ENCODE measurements at places on chromosomes 11 and 22.
A peak's percentile ranks its signal among the peaks of the same experiment; 100 is the strongest.

DNA sequence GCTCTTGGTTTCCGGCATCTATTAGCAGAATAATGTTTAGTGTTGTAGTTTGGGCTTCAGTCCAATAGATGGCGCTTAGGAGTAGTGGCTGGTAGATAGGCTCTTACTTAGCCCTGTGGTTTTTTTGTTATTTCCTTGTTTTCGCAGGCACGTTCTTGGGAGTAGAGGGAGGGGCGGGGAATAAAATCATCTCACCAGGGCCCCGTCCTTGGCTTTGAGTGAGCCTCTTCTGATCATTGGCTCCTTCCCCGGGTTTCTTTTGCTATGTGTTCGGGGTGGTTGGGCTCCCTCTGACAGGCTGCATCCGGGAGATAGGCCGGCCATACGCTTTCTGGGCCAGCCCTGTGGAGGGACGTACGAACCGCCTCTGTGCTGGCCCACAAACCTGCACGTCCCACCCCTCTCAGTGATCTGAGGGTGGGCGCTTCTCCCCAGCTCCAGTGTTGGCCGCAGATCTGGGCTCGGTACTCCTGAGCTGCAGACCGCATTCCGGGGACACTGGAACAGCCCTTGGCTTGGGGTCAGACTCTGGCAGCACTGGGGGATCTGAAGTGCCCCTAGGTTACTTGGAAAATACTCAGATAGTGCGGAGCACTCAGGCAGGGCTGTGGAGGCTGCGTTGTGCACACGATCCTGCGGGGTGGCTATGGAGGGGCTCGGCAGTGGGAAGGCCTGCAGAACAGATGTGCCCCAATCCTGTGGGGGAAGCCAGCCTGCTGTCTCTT is 217.0 kb downstream of the DYNC2H1 start:
- peak; percentile 57 for DNase-seq

DNA sequence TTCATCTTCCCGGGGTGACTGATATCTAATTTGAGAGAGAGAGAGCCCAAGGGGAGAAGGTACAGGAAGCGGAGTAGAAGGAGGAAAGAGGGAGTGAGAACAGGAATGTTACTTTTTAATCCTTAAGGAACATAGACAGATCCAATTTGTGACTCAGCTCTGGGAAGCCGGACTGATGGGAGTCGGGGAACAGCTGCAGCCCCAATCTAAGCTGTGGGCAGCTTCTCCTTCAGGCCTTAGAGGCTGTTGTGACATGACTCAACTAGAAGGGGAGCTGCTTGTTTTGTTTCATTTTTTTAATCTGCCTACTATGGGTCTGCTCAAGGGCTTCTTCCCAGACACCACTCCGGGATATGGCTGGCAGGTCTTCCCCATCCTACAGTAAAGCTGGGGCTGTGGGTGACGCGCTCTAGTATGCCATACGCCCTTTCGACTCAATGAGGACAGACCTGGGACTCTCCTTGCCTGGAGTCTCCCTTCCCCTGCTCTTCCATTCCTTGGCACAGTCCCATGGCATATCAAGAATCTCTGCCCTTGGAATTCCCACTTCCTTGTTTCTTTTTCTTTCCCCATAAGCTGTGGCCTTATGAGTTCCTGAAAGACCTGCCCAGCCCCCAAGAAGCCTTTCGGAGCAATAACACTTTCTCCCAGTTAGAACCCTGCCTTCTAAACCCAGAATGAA is 103.3 kb upstream of the AKIP1 start:
- no peak for DNase-seq

DNA sequence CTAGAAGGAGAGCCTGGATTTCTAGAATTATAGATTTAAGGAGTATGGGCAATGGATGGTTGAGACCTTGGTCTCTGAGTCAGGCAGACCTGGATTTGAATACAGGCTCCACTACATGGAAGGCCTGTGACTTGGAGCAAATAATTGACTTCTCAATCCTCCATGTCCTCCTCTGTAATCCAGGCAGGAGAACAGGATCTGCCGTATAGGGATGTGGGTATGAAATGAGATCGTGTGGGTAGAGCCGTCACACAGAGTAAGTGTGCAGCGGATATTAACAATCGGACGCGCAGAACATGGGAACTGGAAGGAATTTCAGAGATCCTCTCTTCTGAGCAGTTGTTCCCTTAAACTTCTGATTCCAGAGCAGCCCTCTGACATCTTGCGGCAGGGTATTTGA is 11.5 kb upstream of the TMPRSS13 start:
- DNase-seq, result no peak

DNA sequence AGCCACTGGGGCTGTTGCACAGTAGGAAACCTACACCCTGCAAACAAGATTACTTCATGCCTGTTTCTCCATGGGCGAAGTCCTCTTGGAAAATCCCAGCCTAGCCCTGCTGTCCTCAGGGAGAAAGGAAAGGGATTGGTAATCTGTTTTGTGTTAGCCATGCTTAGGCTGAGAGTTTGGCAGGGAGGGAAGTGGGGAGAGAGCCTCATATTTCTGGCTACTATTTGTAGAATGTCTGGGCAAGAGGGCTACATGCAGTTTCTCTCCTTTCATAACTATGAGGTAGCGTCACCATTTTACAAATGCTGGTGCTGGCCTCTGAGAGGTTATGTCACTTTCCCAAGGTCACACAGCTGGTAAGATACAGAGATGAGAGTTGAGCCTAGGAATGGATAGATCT is 737 bp upstream of the MFRP start:
- DNase-seq, result no peak

- DNase-seq, result no peak
These were observed 44.9 kb downstream of the ARHGAP8 start for GRCh38 chr22:44797181-44797725.

GRCh38 chr11:133082453-133082781 is 449.9 kb downstream of the OPCML start:
- DNase-seq, result no peak

DNA sequence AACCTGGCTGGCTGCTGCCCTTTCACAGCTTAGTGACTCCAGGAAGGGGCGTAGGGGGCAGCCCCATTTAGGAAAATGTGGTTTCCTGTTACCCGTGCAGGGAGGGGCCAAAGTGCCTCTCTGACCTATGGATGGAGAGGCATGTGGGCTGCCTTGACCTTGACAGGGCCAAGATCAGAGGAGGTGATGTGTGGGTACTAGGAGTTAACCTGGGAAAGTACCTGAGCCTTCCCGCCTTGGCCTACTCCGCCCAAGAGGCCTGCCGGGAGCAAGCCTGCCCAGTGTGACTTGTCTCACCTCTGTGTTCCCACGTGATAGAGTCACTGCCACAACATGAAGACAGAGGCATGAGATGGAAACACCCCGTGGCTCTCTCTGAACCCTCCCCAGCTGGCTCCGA is 33.4 kb downstream of the GRAMD4 start:
- no peak for DNase-seq

GRCh38 chr11:65488273-65489034 is 10.4 kb upstream of the MALAT1 start:
- DNase-seq, result no peak

DNA sequence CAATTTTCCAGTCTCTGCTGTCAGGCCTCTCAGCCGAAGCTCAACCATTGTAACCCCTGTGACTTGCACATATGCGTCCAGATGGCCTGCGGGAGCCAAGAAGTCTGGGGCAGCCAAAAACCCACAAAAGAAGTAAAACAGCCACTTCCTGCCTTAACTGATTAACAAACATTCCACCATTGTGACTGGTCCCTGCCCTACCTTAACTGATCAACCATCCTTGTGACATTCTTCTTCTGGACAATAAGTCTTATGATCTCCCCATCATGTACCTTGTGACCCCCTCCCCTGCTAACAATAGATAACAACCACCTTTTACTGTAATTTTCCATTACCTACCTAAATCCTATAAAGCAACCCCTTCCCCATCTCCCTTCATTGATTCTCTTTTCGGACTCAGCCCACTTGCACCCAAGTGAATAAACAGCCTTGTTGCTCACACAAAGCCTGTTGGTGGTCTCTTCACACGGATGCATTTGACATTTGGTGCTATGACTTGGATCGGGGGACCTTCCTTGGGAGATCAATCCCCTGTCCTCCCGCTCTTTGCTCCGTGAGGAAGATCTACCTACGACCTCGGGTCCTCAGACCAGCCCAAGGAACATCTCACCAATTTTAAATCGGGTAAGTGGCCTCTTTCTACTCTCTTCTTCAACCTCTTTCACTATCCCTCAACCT is 1.3 kb upstream of the NDUFC2 start:
- no peak for DNase-seq

DNA sequence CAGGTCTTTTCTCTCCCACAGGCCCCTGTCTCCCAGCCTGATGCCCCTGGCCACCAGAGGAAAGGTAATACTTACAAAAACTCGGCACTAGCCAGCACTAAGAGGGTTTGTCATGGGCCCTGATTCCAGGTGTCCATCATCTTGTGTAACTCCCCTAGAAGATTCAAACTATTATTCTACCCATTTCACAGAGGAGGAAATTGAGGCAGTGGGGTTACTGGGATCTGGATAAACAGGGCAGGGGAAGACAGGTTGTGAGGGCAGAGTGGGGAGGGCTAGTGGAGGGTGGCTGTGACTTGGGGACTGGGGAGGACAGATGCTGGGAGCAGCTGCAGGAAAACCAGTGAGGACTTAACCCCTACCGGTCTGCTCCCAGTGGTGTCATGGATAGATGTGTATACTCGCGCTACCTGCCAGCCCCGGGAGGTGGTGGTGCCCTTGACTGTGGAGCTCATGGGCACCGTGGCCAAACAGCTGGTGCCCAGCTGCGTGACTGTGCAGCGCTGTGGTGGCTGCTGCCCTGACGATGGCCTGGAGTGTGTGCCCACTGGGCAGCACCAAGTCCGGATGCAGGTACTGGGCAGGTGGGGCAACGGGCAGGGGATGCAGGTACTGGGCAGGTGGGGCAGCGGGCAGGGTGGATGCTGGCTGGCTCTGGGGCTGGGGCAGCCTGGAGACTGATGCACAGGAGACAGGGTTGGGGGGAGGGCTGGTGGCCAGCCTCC is 1.2 kb downstream of the VEGFB start:
- DNase-seq, result no peak

GRCh38 chr11:64762277-64762673 is 2.5 kb upstream of the PYGM start:
- DNase-seq, result no peak

GRCh38 chr22:43050995-43051394 is 36.0 kb upstream of the PACSIN2 start:
- DNase-seq, result no peak

GRCh38 chr22:47621253-47621652 is 858.8 kb downstream of the TBC1D22A start:
- peak; percentile 17 for DNase-seq

DNA sequence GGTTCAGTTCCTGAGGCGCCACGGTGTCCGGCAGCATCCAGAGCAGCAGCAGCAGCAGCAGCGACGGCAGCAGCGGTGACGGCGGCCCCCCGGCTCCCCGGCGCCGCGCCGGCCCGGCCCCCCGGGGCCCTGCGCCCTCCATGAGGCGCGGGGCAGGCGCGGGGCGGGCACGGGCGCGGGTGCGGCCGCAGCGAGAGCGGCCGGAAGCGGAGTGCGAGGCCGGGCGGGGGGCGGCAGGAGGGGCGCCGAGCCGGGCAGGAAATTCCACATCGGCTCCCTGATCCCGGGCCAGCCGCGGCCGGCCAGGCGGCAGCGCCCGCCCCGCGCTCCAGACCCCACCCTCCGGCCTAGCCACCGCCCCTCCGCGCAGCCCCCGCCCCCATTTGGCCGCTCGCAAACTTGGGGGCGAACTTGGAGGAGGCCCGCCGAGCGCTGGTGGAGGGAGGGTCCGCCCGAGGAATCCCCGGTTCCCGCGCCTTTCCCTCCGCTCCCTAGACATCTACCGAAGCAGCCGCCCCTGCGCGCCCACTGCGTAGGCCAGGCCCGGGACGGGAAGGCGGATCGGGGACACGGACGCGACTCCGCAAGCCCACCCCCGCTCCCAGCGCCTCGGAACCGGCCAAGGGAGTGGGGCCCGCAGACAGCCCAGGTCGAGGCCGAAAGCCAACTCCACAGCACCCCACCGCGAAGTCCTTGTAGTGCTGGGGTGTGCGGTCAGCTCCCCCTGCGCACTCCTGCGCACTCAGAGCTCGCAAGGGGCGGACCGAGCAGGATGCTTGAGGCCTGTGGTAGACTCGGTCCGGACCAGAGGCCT is at the start of gene SCARF2:
Gene SCARF2, minus strand, starts transcription at position 213 of the 814 bp plus-strand sequence. Its CDS starts 71 bp downstream, at position 142.
- peak; percentile 74 for DNase-seq

- no peak for DNase-seq
These were observed 29.9 kb downstream of the CHRDL2 start for GRCh38 chr11:74701351-74701750.

- no peak for DNase-seq
These were observed 36.2 kb upstream of the CSNK2A3 start for GRCh38 chr11:11389238-11389637.

- DNase-seq, result no peak
These were observed 339.6 kb upstream of the ANO3 start for GRCh38 chr11:25992294-25992693.

- DNase-seq, result no peak
These were observed 11.3 kb downstream of the ATG2A start for GRCh38 chr11:64905516-64906313.

DNA sequence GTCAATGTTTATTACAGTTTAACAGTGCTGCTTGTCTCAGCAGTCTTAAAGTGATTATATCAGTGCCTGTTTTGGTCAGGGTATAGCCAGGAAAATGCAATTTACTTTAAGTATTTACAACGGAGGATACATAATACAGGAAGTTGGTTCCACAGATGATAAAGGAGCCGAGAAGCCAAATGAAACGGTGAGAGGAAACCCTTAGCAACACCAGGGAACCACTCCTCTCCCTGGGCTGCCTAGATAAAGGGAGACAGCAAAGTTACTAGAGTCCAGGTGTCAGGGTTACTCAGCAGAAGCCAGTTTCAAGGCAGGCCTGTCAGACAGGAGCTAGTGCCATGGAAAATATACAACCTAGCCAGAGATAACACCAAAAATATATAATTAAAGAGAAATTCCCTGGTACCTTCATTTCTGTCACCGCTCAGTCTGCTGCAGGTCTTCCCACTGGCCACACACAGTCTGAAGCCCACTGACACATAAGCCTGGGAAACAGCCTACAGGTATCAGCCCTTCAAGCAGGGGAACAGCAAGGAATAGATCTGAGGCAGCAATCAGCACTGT is 55.5 kb downstream of the FAM76B start:
- DNase-seq, result no peak

DNA sequence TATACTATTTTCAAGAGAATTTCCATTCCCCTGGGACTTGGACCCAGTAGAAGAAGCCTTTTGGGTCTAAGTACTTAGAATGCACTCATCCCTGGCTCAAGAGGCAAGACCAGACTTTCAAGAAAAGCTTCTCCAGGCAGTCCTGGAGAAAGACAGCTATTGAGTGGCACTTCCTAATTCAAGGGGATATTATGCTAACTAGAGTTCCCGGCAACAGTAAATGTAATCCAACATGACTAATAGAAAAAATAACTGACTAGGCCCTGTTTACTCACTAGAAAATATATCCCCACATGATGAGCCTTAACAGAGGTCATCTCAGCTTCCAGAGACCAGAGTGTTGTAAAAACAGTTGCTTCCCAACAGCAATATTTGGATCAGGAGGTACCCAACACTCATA is 47.2 kb upstream of the AKIP1 start:
- DNase-seq, result no peak

DNA sequence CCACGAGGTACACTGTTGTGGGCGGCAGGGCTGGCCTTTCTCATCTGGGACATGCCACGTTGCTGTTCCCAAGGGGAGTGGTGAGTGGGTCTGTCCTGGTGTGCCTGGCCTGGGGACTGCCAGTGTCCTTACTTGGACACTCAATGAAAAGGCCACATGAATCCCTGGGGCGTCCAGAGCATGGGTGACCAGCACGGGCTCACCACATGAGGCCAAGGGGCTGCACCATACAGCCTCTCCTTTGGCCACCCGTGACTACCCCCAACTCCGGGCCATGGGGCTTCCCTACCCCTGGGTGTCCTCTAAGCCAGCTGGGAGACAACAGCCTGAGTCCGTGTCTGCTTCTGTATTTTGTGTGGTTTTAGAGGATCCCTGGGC is 20.2 kb upstream of the TXNRD2 start:
- DNase-seq, result no peak
